ENCODE measurements at places on chromosomes 12 and 14.

GRCh38 chr12:12476857-12477531 lies 85.7 kb downstream of the DUSP16 start:
- no peak for DNase-seq

GRCh38 chr14:49621114-49621881 lies 699 bp downstream of the MGAT2 start:
- peak; percentile 67 for DNase-seq

DNA sequence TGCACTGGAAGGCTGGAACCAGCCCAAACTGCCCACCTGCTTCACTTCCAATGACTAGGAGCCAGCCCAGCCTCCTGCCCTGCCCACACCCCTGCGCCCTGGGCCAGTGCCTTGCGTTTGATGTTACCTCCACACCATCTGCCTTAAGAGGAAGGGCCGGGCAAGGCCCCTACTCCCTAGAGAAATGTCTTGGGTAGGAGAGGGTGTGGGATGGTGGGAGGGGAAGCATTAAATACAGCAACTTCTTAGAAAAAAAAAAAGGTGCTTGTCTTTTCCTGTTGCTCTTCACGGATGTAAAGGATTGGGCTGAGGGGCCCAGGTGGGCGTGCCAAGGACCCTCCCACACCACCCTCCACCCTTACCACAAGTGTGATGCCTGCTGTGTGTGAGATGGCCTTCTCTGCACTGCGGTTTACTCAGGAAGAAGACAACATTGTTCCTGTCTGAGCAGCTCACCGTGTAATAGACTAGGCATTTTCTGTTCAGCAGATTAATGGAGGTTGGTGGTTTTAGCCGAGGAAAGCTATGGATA lies 99.9 kb downstream of the NINJ2 start:
- peak; percentile 63 for DNase-seq

GRCh38 chr12:51870504-51870903 lies 17.4 kb upstream of the ANKRD33 start:
- no peak for DNase-seq

DNA sequence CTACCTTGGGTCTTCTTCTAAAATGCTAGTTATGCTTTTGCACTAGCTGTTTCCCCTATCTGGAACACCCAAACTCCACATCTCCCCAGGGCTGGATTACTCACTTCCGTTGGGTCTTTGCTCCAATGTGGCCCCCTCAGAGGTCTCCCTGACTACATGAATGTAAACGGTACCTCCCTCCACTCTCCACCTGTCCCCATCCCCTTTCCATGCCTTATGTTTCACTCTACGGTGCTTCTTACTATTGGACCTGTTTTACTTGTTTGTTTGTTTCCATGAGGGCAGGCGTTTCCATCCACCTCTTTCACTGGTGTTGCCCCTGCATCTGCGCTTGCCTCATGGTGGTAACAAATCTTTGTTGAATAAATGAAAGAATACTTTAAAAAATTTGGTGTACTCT lies 256.4 kb downstream of the SNAPC1 start:
- no peak for DNase-seq

Measured in activated CD4-positive, alpha-beta T cell treated with anti-CD3 and anti-CD28 coated beads, Interleukin-2, amount 50 U/mL, for 16 hours (primary cell).